ENCODE measurements at places on chromosomes 5 and 9. TPM values are rescaled to one million over a fixed set of nuclear protein-coding genes. Genes with fewer than 3 reads are reported as not detected.

- no peaks in the 10 kb centered on the region for H3K4me1 ChIP-seq
- H3K4me3 ChIP-seq = no peak overlapping the region
- H3K36me3 ChIP-seq = no peaks in the 10 kb centered on the region
- no peaks in the 10 kb centered on the region for H3K27me3 ChIP-seq
Measured at GRCh38 chr5:75640826-75641225, 29.6 kb downstream of the ANKDD1B start.

GRCh38 chr9:132878695-132879456 is at the start of gene SPACA9:
TSS of gene SPACA9 (plus strand) at chr9:132878898. CDS start at chr9:132883948, 5,050 bp downstream.
- peak; percentile 89 for DNase-seq
- peak within 1 kb of the TSS; percentile 100 for H3K4me3 ChIP-seq
- H3K4me1 ChIP-seq = peaks cover 24% of the 10 kb centered on the region
- H3K27me3 ChIP-seq = no peaks in the 10 kb centered on the region
- H3K36me3 ChIP-seq = no peaks in the 10 kb centered on the region

- H3K4me3 ChIP-seq = peak overlapping the region; percentile 93
- peaks cover 23% of the 10 kb centered on the region for H3K4me1 ChIP-seq
- DNase-seq = no peak
Measured at GRCh38 chr5:81750308-81751008, 439 bp downstream of the SSBP2 start.

DNA sequence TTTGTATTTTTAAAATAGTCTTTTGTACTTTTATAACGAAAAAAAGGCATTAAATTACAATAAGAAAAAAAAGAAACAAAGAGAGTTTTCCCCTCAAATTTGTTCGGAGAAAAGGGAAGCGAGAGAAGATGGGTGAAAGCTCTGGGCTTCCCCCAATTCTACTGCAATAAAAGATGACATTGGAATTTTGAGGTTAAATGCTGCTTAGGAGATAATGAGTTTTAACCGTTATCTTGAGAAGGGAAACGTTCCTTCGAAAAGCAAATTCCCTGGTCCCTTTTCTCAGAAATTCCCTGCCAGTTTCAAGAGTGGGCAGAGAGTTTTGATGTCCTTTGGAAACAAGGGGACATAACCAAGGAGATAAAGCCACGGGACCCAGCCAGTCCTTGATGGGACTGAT is 18.4 kb upstream of the ERGIC1 start:
- no peak for DNase-seq
- H3K4me3 ChIP-seq = no peak overlapping the region
- no peak overlapping the region for H3K27ac ChIP-seq
- H3K27me3 ChIP-seq = no peaks in the 10 kb centered on the region

- peaks cover 56% of the 10 kb centered on the region for H3K4me1 ChIP-seq
- no peak overlapping the region for H3K4me3 ChIP-seq
- no peaks in the 10 kb centered on the region for H3K36me3 ChIP-seq
- DNase-seq = no peak
- no peak overlapping the region for H3K27ac ChIP-seq
- H3K27me3 ChIP-seq = no peaks in the 10 kb centered on the region
Measured at GRCh38 chr5:77285251-77285841, 74.9 kb downstream of the PDE8B start.

DNA sequence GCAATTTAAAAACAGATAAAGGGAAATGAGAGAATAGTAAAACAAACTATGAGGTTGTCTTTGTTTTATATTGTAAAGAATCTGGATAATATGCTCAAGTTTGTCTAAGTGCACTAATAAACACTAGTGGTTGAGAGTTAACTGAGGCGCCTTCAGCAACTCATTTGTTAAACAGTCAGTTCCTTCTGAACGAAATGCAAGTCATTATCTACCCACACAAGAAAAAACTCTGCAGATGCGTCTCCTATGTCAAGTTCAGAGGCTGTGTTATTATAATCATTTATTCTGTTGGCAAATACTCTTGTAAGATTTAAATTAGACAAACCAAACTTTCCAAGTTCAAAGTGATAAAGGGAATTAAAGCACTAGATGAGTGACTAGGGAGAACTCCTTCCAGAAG is 20.3 kb upstream of the PCA3 start:
- no peaks in the 10 kb centered on the region for H3K27me3 ChIP-seq
- no peak overlapping the region for H3K4me3 ChIP-seq
- no peak for DNase-seq
- no peaks in the 10 kb centered on the region for H3K36me3 ChIP-seq
- H3K4me1 ChIP-seq = no peaks in the 10 kb centered on the region

DNA sequence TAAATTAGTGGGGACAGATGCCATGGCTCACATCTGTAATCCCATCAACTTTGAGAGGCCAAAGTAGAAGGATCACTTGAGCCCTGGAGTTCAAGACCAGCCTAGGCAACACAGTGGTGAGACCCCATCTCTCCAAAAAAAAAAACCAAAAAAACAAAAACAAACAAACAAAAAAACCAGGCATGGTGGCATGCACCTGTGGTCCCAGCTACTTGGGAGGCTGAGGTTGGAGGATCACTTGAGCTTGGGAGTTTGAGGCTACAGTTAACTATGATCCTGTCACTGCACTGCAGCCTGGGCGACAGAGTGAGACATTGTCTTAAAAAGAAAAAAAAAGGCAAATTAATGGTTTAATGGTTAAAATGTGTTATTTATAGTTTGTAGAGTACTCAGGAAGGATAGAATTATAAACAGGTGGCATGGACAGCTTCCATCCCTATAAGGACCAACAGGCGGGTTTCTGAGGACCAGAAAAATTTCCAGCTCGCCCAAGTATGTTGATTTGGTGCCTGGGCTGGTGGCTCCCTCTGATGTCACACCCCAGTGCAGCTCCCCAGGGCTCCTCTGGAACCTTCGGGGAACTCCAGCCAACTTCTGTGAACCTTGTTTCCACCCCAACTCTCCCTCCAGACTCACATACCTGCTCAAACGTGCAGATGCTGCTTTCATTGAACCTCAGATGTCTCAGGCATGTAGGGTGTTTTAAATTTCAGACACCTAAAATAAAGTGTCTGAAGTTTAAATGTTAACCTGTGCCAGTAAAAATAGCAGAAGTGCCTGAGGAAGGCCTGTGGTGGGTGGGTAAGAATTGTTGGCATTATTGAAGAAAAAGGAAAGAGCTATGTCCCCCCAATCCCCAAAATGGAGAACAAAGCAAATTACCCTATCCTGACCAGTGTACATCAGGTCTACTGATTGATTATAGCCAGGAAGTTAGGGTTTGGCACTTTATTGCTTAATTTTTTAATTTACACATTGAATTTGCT is 69.0 kb downstream of the TRIO start:
- no peaks in the 10 kb centered on the region for H3K36me3 ChIP-seq
- no peak for DNase-seq
- H3K4me1 ChIP-seq = peaks cover 34% of the 10 kb centered on the region
- no peak overlapping the region for H3K4me3 ChIP-seq

DNA sequence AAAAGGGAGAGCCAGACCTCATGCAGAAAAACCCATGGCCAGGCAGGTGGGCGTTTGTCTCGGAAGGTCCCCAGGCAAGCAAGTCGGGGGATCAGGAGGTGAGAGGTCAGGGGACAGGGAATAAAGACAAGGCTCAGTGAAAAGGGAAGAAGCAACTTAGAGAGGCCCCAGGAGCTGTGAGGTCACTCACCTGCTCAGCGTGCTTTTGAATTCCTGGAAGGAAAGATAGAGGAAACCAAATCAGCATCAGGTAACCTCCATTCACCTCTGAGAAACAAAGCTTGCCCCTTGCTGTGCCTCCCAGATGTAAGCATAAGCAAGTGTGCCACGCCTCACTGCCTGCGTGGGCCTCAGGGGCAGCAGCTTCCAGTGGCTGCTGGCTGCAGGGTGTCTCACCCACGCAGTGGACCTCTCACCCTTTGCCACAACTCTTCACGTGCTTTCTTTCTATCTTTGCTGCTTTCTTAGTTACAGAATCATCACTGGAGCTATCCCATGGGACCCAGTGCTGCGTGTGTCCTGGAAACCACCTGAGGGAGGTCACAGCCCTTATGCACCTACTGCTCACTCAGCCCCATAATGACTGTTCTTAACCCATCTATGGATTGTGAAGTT is 6.0 kb downstream of the TRIM7 start:
- no peaks in the 10 kb centered on the region for H3K27me3 ChIP-seq
- H3K4me3 ChIP-seq = no peak overlapping the region
- DNase-seq = no peak
- no peaks in the 10 kb centered on the region for H3K4me1 ChIP-seq
- no peak overlapping the region for H3K27ac ChIP-seq

- H3K36me3 ChIP-seq = no peaks in the 10 kb centered on the region
- no peak for DNase-seq
- H3K27me3 ChIP-seq = no peaks in the 10 kb centered on the region
- no peaks in the 10 kb centered on the region for H3K4me1 ChIP-seq
Measured at GRCh38 chr9:134553996-134554372, 87.6 kb upstream of the COL5A1 start.

The ORM1 gene
- total RNA-seq = not detected

The BARHL1 gene
- not detected for total RNA-seq
